ENCODE measurements at places on chromosomes 3 and 15.

DNA sequence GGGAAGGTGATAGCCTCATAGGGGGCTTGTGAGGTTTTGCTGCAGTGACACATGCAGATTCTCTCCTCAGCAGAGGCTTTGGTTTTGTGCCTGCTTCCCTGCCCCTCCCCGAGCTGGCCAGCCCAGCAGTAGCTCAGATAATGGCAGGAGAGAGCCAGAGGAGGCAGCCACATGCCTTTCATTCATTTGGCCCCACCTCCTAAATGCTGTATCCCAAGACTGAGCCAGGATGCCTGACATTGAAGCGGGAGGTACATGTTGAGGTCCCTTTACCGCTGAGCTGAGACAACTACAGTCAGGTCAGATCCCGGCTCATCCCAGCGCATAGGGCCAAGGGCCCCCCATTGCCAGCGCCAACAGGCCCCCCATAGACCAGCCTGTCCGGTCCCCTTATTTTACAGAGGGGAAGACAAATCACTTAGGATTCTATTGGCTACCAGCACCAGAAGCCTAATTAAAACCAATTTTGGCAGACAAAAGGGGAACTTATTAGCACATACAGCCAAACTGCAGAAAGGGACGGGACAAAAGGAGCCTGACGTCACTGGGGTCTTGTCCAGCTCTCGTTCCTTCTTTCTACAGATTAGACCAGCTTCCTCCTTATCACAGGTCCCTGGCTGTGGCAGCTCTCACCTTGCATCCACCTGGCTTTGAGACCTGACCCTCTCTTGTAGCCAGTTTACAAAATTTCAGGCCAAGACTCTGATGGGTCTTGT, 12.1 kb upstream of the POLG start:
- DNase-seq = no peak

DNA sequence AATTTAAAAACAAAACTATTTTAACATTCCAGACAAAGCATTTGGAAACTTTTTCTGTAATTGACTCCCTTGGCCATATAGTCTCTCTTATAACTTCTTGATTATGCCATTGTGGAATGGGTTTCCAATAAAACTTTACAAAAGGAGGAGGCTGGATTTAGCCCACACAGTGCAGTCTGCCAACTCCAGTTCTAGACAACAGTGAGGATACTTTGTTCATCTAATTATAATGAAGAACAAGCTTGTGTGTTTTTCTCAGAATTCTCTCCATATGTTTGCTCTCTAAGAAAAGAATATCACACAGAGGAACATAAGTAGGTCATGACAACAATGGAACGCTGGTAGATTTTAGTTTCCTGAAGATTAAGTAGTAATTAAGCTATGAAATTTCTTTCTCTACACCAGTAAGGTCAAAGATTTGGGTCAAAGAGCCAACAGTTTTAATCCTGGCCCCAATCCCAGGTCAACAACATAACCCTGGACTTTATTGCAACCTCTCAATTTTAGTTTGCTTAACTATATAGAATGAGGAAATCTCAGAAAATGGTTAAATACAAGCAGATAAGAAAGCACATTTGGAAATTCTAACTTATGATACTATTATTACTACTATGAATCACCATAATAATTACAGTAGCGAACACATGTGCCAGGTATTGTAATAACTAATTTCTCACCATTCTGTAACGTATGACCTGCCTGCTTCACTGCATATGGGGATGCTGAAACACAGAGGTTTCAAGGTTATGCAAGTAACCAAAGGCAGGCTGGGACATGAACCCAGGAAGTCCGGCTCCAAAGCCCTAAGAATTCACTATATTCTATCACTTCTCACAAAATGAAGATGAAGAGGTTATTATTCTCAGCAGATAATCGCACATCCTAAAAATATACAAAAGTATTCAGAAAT, 65.7 kb downstream of the TJP1 start:
- DNase-seq = no peak

DNA sequence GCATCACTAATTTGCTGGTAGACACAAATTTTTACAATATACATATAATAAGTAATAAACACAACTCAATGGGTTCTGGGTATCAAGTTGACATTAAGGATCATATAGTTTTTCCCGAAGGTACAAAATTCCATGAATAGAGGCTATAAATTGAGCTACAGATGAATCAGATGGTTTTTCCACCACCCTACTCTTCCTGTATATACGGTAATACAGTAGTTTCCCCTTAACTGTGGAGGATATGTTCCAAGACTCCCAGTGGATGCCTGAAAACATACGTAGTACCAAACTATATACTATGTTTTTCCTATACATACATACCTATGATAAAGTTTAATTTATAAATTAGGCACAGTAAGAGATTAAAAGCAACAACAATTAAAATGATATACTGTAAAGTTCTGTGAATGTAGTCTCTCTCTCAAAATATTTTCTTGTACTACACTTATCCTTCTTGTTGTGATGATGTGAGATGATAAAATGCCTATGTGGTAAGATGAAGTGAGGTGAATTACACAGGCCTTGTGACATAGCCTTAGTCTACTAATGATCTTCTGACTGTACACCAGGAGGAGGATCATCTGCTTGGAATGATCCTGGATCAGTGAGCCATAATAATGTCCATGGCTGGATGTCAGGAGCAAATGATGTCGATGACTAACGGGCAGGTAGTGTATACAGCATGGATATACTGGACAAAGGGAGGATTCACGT, 116.7 kb downstream of the NR1I2 start:
- no peak for DNase-seq

GRCh38 chr15:72538931-72539330, 64.8 kb downstream of the ARIH1 start:
- DNase-seq = no peak

DNA sequence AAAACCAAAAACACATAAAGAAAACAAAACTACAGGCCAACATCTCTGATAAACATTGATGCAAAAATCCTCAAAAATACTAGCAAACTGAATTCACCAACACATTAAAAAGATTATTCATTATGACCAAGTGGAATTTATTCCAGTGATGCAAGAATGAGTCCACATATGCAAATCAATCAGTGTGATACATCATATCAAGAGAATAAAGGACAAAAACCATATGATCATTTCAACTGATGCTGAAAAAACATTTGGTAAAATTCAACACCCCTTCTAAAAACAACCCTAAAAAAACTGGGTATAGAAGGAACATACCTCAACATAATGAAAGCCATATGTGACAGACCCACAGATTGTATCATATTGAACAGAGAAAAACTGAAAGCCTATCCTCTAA, 265.6 kb upstream of the DCBLD2 start:
- DNase-seq = no peak

- no peak for DNase-seq
Measured at GRCh38 chr15:68447209-68447608, 15.2 kb upstream of the ITGA11 start.

DNA sequence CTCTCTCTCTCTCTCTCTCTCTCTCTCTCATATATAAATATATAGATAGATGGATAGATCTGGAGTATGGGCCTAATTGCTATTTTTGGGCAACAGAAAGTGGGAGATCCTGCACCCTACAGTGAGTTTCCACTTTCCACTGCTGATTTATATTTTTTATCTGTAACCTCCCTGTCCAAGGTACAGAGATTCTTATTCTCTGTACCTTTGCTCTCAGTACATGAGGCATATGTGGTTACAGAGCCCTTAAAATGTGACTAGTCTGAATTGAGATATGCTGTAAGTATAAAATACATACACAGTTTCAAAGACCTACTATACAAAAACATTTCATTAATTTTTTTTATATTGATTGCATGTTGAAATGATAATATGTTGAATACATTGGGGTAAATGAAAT, 51.1 kb upstream of the FOXP1 start:
- DNase-seq = no peak

DNA sequence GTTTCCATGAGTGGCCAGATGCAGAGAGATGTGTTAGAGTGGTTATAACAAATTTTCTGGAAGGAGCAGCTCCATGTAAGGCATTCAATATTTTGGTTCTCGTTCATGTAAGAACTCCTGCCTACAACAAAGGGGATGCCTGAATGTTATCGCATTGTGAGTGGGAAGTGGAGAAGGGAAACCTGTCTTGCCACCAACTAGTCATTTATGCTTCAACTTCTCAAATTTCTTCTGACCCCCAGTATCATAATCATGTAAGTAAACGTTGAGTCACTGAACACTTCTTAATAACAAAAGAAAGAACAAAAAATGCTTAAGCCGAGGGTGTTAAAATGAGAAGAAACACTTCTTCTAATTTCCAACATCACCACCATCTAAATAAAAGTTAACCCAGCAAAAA, 62.0 kb upstream of the MRPL3 start:
- DNase-seq = no peak

- DNase-seq = no peak
Measured at GRCh38 chr15:59991834-59992233, 12.3 kb upstream of the FOXB1 start.

DNA sequence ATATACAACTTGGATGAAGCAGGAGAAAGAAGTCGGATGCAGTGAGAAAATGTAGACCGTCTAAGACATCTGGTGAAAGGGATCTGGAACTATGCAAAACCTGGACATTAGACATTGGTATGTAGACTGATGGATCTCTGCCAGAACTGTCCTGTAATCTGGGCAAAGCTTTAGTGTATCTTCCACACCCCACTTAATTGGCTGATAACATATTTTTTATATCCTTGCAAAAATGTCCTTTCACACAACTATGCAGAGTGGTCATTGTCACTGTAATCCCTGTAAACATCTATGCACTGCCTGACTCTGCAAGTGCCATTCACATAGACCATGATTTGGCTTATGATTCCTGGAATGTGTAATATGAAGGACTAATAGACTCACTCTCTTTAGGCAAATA, 163.1 kb downstream of the TUSC7 start:
- DNase-seq = no peak

- DNase-seq = no peak
Measured at GRCh38 chr3:24145981-24146822, 201.1 kb downstream of the NR1D2 start.

DNA sequence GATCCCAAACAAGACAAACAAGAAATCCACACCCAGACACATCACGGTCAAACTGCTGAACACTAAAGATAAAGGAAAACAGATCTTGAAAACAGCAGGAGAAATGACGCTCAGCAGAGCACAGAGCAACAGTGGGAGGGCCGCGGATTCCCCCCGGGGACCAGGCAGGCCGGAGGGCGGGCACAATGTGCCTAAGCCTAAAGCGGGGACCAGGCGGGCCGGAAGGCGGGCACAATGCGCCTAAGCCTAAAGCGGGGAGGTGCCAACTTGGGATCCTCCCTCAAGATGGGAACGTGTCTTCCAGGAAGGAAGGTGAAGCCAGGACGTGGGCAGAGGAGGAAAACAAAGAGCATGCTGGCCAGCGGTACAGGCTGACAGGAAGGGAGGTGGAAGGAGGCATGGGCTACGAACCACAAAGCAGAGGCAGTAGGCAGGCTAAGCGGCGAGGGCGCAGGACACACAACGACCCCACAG, 31.1 kb downstream of the CYFIP1 start:
- no peak for DNase-seq

DNA sequence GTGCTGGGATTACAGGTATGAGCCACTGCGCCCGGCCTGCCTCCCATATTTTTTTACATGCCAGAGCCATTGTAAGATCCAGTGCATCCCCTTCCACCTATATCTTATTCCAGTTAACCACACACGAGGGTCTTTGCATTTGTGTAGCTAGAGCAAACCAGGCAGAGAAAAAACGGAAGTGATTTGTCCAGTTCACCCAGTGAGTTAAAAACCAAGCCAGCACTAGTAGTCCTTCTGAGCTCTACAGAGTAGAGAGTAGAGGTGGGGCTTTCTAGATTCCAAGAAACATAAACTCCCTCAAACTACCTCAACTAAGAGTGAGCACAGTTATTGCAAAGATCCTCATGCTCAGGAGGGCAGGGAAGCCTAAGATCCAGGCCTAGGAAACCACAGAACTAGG, 34.7 kb downstream of the TMEM158 start:
- DNase-seq = no peak

DNA sequence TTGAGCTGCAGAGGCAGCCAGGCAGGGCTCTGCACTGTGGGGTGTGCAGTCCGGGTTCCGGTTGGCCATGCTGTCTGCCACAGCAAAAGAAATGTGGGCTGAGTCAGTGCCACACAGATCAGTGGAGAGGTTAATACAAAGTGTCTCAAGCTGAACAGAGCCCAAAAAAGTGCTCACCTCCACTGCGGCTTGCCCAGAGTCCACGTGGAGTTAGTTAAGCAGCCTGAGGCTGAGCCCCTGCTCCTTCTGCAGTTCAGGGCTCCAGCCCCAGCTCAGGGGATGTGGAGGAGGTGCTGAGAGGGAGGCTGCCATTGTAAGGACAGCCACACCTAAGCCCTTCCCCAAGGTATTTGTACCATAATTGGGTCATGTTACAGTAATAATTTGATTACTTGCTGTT, 85.3 kb downstream of the LRRK1 start:
- no peak for DNase-seq

Data from CD4-positive, alpha-beta T cell treated with Interleukin-4 for 4 hours (primary cell).